MM.1S (cell line): ENCODE measurements at places on chromosomes 3 and 15.

DNA sequence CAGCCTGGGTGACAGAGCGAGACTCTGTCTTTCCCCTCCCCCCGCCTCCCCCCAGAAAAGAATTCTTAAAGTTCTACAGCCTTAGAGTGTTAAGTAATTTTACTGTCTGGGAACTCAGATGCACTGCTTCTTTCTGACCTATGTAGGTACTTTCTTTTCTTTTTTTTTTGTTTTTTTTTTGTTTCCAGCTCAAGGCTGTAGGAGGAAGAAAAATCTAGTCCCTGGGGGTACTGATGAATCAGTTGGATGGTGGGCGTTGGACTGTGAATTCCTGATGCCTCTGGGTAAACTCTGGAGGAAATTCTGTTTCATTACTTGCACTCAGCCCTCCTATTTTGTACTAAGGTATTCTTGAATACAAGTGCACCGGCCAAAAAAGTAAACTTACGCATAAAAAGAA lies 10.8 kb downstream of the GHRL start:
- DNase-seq, result no peak

- peak; percentile 27 for DNase-seq
Observed at GRCh38 chr3:128447561-128448013, 19.1 kb downstream of the DNAJB8 start.

GRCh38 chr15:57272771-57273357 lies 103.4 kb upstream of the CGNL1 start:
- no peak for DNase-seq

DNA sequence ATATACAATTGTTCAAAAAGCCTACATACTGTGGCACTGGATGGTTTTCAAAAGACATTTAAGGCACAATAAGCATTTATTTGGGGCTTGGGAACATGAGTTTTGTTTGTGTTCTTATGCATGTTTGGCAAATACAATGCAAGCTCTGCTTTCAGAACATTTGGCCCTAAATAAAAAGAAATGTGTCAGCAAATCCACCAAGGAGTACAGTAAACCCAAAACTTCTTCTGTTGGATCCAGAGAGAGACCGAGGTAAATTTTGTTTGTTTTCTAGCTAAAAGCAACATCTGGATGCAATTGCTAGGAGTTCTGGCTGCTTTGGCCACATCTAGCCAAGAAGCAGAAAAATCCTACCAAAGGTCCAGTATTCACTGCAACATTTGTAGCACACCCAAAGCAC lies 168.8 kb downstream of the DCLK3 start:
- DNase-seq, result no peak

GRCh38 chr3:68876112-68876713 lies 56.1 kb downstream of the TAFA4 start:
- DNase-seq, result peak; percentile 74

- no peak for DNase-seq
Observed at GRCh38 chr15:28952666-28953491, 67.1 kb downstream of the APBA2 start.

GRCh38 chr15:75420698-75421097 lies 30.8 kb downstream of the SIN3A start:
- DNase-seq, result no peak

- DNase-seq, result peak; percentile 80
Observed at GRCh38 chr15:49024840-49025239, 21.4 kb downstream of the SECISBP2L start.

GRCh38 chr15:86645925-86646500 lies 566.3 kb downstream of the AGBL1 start:
- no peak for DNase-seq

GRCh38 chr3:192915722-192916121 lies 1.9 kb downstream of the MB21D2 start:
- DNase-seq, result no peak

- no peak for DNase-seq
Observed at GRCh38 chr3:61808526-61808925, 247.2 kb downstream of the PTPRG start.

DNA sequence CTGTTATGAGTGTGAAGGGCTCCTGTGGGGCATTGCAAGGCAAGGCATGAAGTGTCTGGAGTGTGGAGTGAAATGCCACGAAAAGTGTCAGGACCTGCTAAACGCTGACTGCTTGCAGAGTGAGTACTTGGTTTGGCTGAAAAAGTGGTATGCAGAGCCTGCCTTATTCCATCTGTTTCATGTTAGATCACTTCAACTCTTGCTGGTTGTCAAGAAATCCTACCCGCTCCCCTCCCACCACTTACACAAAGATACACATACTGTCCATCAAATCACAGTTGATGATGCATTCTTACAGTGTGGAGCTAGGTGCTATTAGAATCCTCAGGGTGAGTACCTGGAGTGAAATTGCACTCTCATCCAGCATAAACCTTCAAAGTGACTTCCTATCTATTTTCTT lies 272.1 kb downstream of the UNC13C start:
- DNase-seq, result no peak

GRCh38 chr3:49806850-49807249 lies 3.8 kb downstream of the INKA1 start:
- DNase-seq, result no peak

GRCh38 chr3:130725746-130726145 lies 20.9 kb downstream of the PIK3R4 start:
- no peak for DNase-seq

- no peak for DNase-seq
Observed at GRCh38 chr3:113769551-113769950, 22.7 kb downstream of the ATP6V1A start.

GRCh38 chr3:140917772-140918171 lies 23.9 kb upstream of the SLC25A36 start:
- DNase-seq, result no peak

DNA sequence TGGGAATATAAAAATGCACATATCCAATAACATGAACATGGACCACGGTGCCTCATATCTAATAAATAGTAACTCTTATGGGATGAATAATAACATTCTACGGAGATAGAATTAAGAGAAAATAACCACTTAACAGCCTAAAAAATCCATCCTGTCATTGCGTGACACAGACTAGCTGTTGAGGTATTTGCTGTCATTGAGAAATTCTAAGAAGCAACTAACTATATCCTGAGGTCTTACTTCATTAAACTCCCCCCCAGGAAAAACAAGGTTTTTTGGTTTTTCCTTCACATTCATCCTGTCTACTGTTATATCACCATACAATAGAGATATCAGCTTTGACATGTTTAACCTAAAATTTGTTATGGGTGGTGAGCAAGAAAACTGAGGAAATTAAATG lies 14.3 kb downstream of the CEP152 start:
- DNase-seq, result no peak

DNA sequence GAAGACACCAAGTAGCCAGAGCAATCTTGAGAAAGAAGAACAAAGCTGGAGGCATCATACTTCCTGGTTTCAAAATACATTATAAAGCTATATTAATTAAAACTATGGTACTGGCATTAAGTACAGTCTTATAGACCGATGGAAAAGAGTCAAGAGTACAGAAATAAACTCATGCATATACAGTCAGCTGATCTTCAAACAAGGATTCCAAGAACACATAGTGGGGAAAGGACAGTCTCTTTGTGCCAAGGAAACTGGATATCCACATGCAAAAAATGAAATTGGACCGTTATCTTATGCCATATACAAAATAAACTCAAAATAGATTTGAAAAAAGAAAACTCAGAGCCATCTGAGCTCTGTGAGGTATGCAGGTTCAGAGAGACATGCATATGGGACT lies 57.4 kb downstream of the SERP1 start:
- no peak for DNase-seq

DNA sequence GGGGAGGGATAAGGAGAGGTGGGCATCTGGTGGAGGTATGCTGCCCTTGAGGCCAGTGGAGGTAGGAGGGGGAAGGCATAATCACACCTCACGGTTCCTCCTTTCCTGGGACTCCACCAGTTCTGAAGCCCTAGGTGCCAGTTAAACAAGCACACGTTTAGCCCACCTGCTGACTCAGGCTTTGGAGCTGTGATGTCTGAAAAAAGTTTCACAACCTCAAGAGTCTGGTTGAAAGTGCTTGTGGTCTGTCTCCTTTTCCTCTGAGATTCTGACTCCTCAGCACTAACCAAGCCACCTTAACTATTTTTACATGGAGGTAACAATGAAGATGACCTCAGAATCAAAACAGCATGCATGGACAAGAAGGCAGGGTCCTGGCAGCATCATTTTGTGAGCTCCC lies 23.0 kb downstream of the HPS3 start:
- DNase-seq, result peak; percentile 98

GRCh38 chr15:27826902-27827714 lies 272.0 kb downstream of the OCA2 start:
- no peak for DNase-seq

DNA sequence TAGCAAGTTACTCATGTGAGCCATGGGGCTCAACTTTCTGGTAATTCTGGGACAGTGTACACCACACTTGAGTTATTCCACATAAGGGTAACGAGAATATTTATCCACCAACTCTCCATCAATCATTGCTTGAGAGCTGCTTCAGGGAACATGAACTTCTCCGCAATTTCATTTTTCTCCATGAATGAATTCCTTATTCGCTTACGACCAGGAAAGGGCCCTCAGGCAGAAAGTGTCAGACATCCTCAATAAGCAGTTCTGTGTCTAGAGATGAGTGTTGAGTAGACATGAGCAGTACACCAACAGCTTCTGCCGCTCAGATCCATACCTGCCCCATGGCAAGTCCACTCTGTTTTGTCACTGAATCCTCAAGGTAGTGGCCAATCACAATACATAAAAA lies 24.8 kb upstream of the IQCF2 start:
- DNase-seq, result no peak

DNA sequence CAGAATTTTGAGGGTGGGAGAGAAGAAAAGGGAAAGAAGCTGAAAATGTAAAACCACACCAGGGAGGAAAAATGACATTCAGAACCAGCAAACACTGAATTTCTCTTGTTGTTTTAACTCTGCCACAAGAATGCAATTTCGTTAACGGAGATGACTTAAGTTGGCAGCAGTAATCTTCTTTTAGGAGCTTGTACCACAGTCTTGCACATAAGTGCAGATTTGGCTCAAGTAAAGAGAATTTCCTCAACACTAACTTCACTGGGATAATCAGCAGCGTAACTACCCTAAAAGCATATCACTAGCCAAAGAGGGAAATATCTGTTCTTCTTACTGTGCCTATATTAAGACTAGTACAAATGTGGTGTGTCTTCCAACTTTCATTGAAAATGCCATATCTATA lies 15.5 kb downstream of the GREM1 start:
- DNase-seq, result no peak

- DNase-seq, result no peak
Observed at GRCh38 chr3:169347597-169347996, 315.9 kb downstream of the MECOM start.

DNA sequence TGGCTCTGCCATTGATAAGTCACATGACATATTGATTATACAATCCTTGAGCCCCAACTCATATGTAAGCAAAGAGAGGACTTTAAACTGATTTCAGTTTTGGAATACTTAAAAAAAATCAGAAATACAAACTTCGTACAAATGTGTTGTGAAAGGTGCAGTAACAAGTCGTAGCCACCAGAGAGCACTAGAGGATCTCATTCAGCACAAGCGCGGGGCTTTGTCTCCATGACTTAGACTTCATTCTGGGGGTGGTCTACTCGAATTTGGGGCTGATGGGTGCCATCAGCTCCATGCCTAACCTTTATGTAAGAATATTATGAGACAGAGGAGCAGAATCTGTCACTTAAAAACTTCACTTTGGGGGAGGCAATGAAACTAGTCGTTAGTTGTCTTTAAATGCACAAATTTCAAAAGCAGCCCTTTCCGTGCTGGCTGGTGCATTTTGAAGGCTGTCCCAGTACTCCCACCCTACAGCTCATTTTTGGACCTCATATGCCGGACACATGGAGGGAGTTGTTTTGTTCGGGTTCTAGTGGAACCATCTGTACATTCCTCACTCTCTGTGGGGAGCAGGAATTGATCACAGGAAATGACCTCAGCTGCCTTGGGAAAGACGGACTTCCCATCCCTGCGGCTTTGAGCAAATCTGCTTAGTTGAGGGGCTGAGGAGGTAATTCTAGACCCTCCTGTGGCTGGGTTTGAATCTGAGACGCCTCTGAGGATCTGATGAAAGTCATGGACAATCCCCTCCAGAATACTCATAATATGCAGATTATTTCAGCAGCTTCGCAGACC lies 27.5 kb upstream of the MASP1 start:
- DNase-seq, result peak; percentile 73

DNA sequence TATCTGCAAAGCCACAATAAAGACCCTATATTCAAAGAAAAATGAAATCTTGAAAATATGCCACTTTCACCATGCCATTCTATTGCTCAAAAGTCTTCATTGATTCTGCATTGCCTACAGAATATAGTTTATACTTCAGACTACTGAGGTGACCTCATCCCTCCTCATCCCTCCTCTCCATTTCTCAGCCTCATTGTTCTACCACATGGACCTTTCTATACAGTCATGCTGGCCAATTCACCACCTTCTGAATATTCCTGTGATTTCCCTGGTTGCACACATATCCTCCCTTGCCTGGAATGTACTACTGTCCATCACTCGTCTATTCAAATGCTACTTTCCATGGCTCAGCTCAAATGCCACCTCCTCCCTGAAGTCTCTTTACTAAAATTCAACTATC lies 3.5 kb upstream of the COL8A1 start:
- DNase-seq, result no peak

GRCh38 chr15:79724312-79724711 lies 172.5 kb downstream of the MTHFS start:
- DNase-seq, result no peak

DNA sequence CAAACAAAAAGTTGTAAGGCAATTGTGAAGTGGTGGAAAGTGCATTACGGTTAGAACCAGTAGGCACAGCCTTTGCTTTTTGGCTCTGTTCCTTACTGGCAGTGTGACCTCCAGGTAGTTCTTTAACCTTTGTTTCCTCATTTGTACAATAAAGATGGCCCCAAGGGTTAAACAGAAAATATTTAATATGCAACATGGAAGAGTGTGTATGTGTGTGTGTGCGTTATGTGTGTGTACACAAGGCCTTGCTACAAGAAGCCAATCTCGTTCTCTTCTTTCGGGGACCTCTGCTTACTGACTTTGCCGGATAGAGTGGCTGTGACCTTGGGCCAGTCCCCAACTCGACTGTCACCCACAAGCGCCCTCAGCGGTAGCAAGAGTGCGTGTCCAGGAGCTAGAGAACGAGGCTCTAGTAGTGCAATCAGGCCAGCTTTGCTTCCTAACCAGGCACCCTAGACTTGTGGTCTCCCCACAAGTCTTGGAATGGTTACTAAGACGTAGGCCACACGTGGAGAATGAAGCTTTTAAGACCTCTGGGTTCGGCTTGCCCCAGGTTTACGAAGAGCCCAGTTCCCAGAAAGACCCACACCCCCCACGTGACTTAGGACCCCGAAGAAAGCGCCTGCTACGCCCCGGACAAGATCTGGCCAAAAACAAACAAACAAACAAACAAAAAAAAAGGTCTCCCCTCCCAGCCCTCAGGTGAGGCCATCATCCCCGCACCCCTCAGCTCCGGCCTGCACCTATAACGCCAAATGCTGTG lies 593 bp downstream of the CIAO2A start:
- DNase-seq, result peak; percentile 80

DNA sequence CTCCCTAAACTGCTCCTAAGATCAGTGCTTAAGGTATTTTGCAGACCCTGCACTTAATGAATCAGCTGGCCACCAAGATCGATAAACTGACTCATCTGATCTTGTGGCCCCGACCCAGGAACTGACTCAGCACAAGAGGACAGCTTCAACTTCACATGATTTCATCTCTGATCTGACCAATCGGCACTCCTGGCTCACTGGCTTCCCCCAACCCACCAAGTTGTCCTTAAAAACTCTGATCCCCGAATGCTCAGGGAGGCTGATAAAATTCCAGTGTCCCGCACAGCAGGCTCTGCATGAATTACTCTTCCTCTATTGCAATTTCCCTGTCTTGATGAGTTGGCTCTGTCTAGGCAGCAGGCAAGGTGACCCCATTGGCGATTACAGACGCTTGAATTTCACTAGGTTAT lies 13.5 kb downstream of the HTR3E start:
- DNase-seq, result no peak

GRCh38 chr3:29668233-29668632 lies 387.4 kb downstream of the RBMS3 start:
- DNase-seq, result no peak
